Iris pigment epithelial cell (primary cell): ENCODE measurements at places on chromosomes 6 and 20.

DNA sequence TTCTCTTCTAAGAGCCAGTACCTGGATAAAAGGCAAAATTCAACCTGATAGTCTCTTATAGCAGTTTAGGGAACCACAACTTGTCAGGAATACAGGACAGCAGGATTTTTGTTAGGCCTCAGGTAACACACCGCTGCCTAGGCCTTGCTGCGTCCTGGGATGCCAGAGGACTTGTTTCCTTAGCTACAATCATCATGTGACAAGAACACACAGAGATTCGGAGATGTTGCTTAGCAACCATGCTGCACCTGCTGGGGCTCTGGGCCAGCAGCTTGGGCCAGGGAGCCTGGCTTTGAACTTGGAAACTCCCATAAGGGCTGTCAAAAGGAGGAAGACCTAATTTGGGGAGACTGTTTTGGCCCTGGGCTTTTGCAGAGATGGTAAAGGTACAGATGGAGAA, 36.1 kb upstream of the CHD6 start:
- no peak for DNase-seq

DNA sequence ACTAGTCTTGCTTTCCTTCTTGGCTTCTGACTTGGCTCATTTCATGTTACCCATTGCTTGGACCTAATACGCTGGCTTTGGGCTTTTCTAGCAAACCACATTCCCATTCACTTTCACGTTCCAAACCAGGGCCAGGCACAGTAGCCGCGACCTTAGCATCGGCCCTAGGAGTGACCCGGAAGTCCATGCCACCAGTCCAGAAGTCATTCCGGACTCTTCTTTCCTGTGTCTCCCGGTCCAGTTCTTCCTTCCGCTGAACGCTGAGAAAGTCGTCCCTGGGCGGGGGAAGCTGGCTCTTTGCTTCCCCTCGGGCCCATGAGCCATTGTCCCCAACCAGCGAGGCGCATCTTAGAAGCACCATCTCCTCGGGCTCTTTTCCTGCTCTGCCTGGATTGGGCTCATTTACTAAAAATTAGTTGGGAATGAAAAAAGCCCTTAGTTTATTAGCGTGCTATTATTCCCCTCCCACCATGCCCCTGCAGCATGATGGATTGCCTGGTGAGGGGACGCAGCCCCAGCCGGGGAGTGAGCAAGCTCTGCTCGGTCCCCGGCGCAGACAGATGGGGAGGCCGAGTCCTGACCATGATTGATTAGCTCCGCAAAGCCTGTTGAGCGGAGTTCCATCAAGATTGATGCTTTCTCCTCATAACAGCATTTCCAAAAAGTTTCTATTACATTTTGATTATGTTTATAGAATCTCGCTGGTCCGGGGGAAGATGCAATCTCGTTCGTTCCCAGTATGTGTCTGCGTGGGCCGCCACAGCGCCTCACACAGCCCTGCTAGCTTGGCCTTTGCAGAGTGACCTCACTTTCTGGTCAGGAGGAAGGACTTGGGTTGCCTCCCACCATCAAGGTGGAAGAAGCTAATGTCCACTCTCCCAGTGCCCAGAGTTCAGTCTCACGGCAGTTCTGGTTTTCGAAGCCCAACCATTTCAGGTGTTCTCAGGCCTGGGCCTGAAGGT, 115.1 kb upstream of the TOP1 start:
- no peak for DNase-seq

DNA sequence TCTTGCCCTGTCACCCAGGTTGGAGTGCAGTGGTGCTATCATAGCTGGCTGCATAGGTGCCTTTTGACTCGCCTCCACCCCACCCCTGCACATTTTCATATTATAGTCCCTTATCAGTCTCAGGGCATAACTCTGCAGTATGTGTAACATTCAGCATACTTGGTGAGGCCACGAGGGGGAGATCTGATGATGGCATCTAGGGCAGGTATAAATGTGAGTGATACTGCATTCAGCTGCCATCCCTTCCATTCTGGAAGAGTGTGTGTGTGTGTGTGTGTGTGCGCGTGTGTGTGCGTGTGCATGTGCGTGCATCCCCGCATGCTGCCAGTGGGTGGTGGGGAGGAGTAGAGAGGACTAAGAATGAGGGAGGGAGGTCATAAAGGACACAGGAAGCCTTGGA, 81.4 kb downstream of the JARID2 start:
- DNase-seq = no peak

- no peak for DNase-seq
These were observed 88.1 kb downstream of the TNFRSF21 start for GRCh38 chr6:47221565-47221964.

DNA sequence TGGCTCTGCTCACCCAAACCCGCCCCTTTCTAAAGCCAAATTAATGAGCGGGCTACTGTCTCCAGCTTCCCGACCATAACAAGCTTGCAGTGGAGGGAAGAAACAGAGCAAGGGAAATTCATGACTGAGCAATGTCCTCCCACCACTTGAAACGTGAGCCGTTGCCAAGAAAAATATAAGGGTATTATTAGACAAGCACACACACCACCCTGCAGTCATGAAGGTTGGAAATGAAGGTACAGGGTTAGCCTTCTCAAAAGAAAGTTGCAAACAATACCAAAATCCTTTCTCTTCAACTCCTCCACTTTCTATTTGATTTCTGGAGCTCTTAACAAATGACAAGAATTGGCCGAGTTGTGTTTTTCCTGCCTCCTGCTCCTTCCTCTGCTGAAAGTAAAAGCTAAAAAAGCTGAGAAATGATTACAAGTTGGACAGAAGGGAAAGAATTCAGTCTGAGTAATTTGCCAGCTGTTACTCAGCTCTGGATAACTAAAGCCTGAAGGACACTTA, 151.1 kb upstream of the B3GAT2 start:
- DNase-seq = peak; percentile 86

- no peak for DNase-seq
These were observed 40.7 kb downstream of the SRC start for GRCh38 chr20:37386505-37387251.

- no peak for DNase-seq
These were observed 18.4 kb downstream of the ITPR3 start for GRCh38 chr6:33639559-33639958.

DNA sequence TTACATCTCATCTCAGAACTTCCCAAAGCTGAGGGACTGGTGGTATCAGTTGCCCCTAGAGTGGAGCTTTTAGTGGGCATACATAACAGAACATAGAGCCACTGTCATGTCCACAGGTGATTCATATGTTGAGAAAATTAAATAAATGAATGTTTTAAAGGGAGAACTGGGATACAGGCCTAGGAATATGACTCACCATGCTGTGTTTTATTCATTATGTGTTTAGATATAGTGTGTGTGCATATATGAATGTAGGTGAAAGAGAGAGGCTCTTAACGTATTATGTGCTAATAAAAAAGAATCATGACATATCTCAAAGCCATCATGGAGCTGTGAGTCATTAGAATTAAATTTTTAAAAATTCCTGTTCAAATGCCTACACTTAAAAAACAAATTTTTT, 332.2 kb upstream of the RSPO3 start:
- no peak for DNase-seq

DNA sequence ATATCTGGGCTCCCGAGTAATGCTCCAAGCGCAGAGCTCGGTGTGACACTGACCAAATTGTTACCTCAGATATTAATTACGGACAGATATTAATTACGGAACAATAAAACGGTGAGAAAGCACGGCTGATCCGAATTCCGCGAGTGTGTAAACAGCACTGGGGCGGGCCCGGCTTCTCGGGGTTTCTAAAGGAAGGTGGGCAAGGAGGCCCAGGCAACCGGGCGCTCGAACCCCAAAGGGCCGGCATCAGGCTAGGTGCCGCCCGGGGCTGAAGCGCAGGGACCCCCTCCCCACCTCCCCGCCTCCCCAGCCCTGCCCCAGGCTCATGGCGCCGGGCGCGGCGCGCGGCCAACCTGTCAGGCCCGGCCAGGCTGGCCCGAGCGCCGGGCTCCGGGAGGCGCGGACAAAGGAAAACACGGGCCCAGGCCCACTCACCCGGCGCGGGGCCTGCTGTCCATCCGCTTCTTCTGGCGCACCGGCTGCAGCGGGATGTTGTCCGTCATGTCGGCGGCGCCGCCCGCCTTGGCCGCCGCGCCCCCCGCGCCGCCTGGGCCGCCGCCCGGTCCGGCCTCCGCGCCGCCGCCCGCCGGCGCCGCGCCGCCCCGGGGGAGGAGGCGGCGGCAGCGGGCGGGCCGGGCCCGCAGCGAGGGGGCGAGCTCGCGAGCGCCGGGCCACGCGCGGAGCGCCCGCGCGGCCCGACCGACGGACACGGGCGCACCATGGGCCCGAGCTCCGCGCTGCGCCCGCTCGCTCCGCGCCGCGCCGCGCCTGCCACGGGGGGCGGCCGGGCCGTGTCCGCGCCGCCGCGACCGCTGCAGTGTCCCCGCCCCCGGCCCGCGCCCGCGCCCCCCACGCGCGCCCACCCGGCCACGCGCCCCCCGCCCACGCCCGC, at the start of gene ATP9A:
Gene ATP9A, minus strand, starts transcription at position 524 of the 892 bp plus-strand sequence. Its CDS starts 21 bp downstream, at position 503.
- DNase-seq = peak; percentile 38

DNA sequence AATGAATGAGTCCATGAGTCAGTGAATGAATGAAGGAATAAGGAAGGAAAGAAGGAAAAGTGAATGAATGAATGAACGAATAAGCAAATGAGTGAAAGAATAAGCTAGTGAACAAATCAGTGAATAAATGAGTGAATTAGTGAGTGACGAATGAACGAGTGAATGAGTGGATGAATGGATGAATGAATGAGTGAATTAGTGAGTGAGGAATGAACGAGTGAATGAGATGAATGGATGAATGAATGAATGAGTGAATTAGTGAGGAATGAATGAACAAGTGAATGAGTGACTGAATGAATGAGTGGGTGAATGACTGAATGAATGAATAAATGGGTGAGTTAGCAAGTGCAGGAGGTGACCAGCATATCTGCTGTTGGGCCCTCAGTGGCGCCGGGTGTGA, 3.8 kb downstream of the SRMS start:
- DNase-seq = no peak

DNA sequence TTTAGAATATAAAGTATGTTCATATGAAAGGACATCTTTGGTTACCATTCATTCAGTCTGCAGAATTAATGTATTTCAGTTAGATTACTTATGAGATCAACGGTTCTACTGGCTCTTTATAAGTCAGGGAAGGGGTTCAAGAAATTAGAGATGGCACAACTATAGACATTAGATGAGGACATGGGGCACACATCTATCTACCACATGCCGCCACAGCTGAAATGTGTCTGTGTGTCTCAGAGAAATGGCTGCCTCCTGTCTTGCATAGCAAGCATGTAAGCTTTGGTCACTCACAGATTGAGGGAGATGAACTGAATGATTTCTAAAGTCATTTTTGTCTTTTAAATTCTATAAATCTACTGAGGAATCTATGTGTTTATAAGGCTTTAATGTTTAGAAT, 128.9 kb upstream of the FAM184A start:
- DNase-seq = no peak

DNA sequence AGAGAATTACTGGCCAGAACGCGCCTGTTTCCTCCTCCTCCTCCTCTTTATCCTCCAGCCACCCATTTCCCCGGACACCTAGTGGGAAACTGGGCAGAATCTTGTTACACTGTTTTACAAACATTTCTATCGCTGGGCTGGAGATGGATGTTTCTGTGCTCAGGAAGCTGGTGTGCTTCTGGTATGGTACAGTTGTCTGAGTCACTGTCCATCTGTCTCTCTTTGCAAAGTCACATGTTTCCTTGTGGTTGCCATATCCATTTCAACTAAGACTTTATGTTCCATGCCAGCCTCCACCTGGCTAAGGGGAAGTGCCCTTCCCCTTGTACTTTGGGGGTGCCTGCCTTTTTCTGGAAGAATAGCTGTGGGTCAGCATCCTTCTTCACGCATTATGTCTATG, 52.9 kb upstream of the SLC22A16 start:
- DNase-seq = peak; percentile 87

DNA sequence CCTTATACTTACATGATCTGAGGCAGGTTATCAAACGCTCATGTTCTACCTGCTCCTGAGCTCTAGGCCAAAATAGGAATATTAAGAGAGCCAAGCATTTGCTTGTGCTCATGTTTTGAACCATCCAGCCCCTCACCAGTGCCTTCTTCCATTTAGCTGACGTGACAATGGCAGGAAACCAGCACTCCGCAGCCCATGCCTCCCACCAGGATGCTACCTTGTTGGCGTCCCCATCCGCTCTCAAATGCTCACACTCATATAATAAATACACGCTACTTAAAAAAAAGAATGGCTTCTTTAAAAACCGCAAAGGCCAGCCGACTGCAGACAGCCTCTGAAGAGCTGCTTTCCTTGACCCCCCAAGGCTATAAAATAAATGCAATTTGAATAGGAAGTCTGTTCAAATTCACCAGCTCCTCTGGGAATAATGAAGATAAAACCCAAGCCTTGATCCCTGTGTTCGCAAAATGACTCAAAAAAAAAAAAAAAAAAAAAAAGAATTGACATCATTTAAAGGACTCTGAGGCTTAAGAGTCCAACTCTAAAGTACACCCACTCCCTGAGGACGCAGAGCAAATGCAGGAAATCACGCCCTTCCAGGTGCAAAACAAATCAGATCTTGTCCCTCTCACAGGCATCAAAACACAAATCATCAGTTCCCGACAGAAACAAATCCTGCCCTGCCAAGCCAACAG, 29.0 kb downstream of the RNASET2 start:
- DNase-seq = no peak

- DNase-seq = peak; percentile 90
These were observed 24.7 kb downstream of the TBC1D7 start for GRCh38 chr6:13303668-13304017.

- peak; percentile 36 for DNase-seq
These were observed 150.4 kb downstream of the BTBD3 start for GRCh38 chr20:12068121-12068520.

GRCh38 chr20:8036771-8037170, 17.2 kb upstream of the TMX4 start:
- no peak for DNase-seq

- DNase-seq = no peak
These were observed 23.3 kb upstream of the BCLAF1 start for GRCh38 chr6:136312975-136313374.

GRCh38 chr6:3221578-3221977, 5.9 kb downstream of the TUBB2B start:
- no peak for DNase-seq

DNA sequence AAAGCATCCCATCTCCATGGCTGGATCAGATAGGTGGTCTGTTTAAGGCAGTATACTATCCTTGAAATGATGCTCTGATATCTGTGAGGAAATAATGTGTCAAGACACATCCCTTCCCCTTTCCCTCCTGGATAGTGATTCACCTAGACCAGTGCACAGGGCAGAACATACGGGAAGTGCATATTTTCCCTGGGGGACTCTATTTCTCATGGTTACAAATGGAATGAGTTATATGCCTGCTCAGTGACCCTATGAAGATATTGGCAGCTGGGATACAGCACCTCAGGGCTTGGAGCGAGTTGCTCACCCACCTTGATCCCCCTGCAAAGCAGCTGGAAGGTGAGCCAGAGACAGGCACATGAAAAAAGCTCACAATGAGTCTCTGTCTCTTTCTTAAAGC, 67.5 kb upstream of the PRL start:
- no peak for DNase-seq

GRCh38 chr6:12969966-12970365, 253.4 kb downstream of the PHACTR1 start:
- DNase-seq = no peak

GRCh38 chr6:33116841-33117711, 41.3 kb downstream of the HLA-DPB1 start:
- DNase-seq = no peak
